ENCODE measurements at places on chromosomes 13 and 19.
A peak's percentile ranks its signal among the peaks of the same experiment; 100 is the strongest.

GRCh38 chr19:23098988-23099387 lies 17.8 kb upstream of the ZNF730 start:
- DNase-seq = no peak

DNA sequence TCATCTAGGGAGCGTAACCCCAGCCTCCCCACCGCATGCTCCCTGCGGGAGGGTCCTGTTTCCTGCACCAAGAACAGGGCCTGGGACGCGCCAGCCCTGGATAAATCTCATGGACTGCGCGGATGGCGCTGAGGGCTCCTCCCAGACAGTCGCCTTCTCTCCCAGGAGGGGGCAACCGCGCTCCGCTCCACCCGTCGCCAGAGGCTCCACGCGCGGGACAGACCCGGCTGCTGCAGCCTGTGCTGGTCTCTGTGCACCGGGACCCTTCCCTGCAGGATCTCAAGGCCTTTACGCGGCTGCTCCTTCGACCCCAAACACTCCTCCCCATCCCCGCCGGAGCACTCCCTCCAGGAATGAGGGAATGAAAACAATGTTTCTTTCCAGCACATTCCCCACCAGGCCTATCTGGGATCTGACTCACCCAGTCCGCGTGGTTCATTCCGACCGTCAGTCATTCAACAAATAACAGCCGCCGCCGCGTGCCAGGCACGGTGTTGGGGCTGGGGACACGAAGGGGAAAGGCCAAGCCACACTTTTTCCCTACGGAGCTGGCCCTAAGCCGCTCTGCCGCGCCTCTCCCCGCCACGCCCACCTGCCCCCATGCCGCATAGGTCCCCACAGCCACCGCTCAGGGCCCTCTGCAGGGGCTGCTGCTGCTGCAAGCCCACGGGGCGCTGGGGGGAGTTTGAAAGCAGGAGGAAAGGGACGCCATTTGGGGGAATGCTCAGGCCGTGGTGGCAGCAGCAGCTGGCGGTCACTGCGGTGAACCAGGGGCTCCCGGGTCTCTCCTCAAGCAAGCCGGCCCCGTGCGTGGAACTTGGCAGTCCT lies 6.0 kb downstream of the PNMA8B start:
- peak; percentile 82 for DNase-seq

DNA sequence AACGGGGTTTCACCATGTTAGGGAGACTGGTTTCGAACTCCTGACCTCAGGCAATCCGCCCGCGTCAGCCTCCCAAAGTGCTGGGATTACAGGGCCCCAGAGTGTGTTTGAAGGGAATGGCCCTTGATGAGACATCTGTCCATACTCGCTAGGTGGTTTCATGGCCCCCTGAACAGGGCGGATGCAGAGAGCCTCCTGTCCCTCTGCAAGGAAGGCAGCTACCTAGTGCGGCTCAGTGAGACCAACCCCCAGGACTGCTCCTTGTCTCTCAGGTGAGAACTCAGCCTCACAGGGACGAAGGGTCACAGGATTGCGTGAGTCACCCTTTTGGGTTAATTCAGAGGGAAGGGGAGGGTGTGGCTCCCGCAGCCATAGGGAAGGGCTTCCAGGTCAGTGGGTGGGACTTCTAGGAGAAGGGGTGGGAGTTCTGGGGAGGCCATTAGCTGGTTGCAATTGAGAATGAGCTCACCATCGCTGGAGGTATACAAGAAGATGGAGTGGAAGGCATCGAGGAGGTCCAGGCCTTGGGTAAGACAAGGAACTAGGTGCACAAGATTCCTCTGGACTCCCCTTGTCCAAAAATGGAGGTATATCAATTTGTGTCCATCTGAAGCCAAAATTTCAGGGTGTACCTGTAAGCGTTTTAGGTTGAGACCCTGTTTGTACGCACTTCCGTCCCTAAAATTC lies 9.2 kb downstream of the SHD start:
- DNase-seq = no peak

DNA sequence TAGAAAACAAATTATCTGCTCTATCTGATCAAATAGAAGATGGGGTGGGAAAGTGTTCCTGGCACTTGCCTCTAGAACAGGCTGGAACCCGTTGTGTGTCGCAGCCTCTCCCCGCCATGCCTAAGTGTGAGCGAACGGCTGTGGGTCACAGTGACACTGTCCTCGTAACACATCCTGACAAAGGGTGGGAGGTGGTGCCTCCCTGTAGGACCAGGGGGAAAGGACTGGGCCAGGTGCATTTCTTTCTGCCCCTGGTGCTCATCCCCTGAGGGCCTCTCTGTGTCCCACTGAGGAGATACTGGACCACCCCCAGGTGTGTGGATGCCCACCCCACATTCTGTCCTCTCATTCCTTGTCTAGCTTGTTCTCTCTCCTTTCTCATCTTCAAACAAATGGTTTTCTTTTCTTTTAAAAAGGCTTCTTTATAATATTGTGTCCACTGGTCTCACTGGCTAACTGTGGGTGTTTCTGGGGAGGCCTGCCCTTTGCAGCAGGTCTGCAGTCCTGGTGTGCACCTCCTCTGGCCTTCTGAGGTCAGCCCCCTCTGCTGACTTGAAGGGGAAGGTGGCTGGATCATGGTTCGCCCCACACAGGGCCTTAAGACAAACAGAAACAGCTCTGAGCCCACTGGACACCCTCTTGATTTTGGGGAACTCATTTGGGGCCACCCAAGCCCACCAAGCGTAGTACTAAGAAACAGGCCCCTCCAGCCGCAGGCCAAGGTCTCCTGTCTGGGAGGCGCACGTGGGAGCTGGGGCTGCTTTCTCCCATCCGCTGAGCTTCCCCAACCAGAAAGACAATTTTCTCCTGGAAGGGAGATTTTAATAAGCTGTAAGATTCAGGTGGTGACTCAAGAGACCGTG lies 152.5 kb upstream of the SOX1 start:
- no peak for DNase-seq

GRCh38 chr19:5092481-5092843 lies 123.5 kb downstream of the KDM4B start:
- no peak for DNase-seq

DNA sequence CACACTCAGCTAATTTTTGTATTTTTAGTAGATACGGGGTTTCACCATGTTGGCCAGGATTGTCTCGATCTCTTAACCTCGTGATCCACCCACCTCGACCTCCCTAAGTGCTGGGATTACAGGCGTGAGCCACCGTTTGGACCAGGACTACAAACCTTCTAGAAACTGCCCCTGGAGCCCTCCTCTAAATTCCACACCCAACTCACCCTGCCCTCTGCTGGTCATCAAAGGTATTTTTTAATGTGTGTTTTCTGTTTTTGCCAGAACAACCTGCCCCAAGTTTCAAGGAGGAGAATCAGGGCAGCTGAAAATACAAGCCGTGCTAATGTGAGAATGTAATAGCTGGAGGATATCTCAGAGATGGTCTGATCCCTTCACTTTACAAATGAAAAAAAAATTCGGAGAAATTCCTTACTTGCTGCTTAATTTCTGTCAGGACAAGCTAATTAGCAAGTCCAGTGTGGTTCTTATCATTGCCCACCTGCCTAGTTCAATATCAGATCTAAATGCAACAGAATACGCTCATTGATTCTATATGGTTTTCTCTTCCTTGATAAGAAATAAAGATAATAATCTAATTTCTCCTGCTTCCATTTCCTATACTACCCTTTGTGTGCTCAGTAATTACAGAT lies 4.1 kb downstream of the ATP8A2 start:
- peak; percentile 21 for DNase-seq

- peak; percentile 99 for DNase-seq
Measured at GRCh38 chr19:34217952-34218817, 36.2 kb upstream of the GARRE1 start.

DNA sequence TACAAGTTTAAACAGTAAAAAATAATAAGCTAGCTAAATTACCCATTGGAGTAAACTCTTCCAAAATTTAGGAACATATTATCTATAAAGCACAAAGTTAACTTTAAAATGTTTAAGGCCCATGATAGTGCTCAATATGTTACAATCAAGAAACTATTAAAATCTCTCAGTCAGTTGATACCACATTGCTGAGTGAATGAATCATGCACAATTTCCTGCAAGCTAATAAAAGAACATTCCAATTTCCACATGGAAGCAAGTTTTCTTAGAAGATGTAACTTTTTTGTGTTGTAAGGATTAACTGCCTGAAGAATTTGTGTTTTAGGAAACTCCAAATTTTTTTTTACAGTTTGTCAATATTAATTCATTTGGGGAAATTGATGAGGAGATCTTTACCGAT lies 666.6 kb downstream of the SLITRK1 start:
- peak; percentile 84 for DNase-seq

- DNase-seq = no peak
Measured at GRCh38 chr13:21546372-21546771, 57.6 kb downstream of the MICU2 start.

DNA sequence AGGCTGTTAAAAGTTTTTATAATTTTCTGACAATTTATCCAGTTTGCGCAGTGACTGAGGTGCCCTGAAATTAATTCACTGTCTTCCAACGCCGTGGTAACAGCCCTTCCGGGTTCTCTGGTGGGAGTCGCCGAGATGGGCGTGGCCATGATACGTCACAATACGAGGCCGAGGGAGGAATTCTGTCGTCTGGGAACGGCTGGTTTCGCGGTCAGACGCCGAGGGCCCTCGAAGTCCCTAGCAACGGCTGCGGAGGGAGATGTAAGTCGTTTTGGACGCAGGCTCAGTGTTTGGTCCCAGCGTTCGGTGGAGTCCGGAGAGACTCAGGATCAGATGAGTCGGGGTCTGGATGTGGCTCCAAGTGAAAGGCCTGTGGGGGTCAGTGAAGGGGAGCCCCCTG lies 21.7 kb downstream of the ZNF613 start:
- DNase-seq = peak; percentile 27

GRCh38 chr19:32232449-32232848 lies 113.0 kb upstream of the ZNF507 start:
- DNase-seq = no peak

- no peak for DNase-seq
Measured at GRCh38 chr13:99125326-99125915, 75.2 kb upstream of the UBAC2 start.

- DNase-seq = peak; percentile 8
Measured at GRCh38 chr13:32229443-32229842, 85.7 kb downstream of the ZAR1L start.

GRCh38 chr13:110475117-110475516 lies 86.4 kb downstream of the RAB20 start:
- no peak for DNase-seq

DNA sequence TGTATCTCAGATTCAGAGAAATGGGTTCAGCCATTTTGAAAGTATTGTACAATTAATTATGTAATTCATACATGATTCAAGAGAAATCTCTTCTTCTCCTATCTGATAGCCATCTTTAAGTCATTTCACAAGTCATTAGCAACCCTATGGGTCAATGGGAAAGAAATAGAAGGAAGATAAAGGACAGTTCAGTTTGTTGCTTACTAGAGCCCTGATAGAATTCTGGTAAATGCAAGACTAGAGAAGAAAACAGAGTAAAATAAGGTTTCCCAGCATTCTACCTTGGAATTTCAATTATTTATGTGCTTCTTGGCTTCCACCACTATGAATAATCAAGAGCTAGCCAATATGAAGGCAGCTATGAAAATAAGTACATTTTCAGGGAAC lies 117.7 kb downstream of the LHFPL6 start:
- peak; percentile 44 for DNase-seq

DNA sequence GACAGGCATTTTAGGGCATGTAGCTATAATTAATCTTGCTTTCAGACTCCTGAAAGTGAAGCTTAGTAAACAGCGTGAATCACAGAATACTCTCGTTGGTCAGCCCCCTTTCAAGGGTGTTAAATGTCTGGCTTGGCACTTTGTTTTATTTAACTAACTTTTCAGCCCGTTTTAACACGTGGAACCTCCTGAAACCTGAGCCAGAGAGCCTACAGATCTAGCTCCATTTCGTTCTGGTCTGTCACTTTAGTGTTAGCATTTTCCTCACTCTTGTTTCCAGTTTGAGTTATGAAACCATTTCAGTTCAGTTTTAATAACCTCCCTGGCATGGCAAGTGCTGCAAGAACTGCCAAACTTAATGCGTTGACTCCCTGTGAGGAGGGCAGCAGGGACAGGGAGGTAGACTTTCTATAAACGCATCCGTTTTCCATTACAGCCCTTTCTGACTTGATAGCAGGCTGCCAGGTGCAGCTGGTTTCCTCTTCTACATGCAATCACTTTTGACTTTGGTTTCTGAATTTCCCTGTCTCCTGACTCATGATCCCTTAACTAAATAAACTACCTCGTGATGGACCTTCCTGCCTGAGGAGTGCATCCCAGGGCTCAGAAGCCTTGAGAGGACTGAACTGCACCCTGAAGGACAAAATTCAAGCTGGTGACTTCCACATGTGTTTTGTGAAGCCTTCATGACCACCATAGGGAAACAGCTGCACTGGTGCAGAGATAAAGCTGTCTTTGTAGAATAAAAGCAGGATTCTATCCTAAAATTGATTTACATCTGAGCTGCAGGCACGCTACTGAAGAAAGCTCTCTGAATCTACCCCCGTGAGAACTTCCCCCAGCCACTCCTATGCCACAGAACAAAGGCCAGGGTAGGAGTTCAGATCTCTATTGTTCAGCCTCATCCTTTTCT lies 192.6 kb downstream of the DLEU7 start:
- peak; percentile 43 for DNase-seq

DNA sequence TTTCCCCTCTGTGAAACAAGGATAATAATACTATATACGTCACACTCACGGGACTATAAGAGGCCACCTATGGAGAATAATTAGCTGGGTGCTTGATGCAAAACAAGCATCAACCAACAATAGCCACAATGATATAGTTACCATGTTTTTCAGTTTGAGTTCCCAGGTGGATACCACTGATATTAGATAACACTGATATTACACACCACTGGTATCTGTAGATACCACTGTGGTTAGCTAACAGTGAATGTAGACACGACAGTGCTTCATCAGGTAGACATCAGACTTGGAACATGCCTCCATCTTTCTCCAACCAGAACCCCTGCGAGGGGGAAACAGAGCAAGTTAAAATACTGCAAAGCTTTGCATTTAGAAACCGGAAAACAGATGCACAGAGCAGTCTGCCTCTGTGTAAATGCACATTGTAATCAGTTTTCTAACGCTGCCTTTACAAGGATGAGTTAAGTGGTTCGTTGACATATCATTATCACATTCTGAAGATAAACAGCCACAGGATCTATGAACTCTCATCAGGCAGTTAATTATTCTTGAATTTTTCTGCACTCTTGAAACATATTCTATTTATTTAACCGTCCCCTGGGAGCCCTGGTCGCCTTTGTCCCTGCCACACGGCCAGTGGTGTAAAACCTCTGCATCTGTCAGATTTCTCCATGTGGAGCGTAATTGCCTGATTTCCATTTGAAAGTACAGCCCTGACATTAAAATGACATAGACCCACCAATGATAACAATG lies 80.7 kb downstream of the RNASEH2B start:
- no peak for DNase-seq

Data from fibroblast of skin of right biceps (primary cell).